Cardiac fibroblast (primary cell): ENCODE measurements at places on chromosomes 6 and 20.

DNA sequence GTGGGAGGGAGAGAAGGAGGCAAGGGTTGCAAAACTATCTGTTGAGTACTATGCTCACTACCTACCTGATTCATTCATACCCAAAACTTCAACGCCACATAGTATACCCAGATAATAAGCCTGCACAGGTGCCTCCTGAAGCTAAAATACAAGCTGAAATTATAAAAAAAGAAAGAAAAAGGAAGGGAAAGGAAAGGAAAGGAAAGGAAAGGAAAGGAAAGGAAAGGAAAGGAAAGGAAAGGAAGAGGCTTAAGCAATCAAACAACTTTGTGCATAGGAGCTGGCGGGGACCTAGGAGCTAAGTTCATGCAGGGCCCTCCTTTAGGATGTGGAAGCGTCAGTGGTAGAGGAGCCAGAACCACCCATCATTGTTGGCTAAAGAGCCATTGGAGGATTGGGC, 108.9 kb upstream of the SYNDIG1 start:
- DNase-seq: no peak

DNA sequence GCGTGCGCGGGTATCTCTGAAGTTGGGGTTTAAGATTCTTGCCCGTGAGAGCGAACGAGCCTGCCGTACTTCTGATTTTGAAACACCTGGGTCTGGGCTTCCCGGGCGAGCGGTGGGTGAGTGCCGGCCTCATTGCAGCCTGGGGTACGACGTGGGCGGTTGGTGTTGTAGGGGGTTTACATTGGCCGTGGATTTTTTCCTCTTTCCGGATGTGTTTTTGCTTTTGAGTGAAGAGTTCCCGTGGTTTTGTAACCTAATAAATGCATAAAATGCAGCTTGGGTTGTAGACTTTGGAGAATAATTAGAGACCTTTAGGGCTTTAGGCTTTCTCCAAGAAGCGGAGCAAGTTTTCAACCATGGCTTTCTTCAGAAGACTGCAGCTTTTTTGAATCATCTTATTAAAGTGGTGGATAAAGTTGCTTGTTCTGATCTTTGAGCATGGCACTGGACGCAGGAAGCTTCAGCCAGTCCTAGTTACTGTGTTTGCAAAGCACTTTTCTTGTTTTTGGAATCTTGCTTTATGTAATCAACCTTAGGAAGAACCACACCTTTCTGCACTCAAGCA, 314 bp downstream of the FARS2 start:
- no peak for DNase-seq

DNA sequence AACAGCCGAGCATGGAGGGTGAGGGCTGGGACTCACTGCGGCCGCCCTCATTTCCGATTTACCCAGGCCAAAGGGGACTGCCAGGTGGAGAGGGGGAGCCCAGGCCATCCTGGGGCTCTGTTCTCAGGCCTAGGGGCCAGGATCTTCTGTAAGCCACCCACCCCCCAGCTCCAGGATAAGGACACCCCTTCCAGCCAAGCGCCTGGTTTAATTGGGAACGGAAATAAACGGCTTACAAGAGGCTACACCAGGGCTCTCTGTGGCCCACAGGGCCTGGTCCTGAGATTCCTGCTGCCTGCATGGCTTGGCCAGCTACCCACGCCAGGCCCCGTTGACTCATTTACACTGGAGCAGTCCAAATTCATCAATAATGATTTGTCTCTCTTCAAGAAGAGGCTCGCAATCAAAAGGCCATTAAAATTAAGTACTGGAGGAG, 68.1 kb upstream of the TOP1 start:
- no peak for DNase-seq

- DNase-seq: no peak
Observed at GRCh38 chr20:24783631-24784492, 165.2 kb upstream of the CST7 start.

DNA sequence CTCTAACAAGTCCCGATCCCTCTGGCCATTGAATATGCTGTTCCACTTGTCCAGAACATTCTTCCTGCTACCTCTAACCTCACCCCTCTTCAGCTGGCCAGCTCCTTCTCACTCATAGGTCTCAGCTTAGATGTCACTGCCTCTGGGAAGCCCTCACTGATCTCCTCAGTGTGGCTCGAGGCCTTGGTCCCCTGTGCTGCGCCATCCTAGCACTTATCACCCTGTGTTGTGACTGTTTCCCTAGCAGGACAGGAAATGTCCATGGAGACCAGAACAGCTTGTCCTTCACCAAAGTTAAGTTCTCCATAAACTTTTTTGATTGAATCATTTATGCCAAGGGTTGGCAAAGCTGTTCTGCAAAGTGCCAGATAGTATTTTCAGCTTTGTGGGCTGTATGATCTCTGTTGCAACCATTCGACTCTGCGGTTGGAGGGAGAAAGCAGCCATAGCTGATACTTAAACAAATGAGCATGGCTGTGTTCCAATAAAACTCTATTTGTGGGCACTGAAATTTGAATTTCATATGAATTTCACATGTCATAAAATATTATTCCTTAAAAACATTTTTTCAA, 6.5 kb upstream of the BNIP5 start:
- no peak for DNase-seq

GRCh38 chr6:64792534-64792933, 914.5 kb downstream of the EYS start:
- DNase-seq: no peak

- DNase-seq: peak; percentile 54
Observed at GRCh38 chr6:122008101-122008999, 391.1 kb upstream of the HSF2 start.

GRCh38 chr6:146200176-146200575, 171.3 kb downstream of the GRM1 start:
- DNase-seq: peak; percentile 6

DNA sequence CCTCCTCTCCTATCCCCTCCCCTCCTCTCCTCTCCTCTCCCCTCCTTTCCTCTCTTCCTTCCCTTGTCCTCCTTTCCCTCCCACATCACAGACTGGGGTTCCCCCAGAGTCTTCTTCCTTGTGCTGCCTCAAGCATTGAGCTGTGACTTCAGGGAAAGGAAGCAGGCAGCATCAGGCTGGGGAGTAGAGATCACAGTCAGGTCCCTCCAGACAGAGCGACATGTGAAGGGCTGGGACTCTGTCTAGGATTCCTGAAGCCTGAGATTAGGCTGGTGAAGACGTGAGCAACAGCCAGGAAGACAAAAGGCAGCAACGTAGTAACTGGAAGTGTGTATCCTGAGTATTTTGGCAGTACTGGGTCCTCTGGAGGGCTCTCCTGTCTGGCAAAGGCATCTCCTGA, 265.4 kb upstream of the SUPT3H start:
- DNase-seq: no peak

- DNase-seq: no peak
Observed at GRCh38 chr6:158751921-158752320, 67.2 kb downstream of the EZR start.
